Effector memory CD4-positive, alpha-beta T cell (primary cell): ENCODE measurements at places on chromosomes 3 and 15.
A peak's percentile ranks its signal among the peaks of the same experiment; 100 is the strongest.

GRCh38 chr3:173743111-173743510 is 345.6 kb downstream of the NLGN1 start:
- no peak overlapping the region for H3K27ac ChIP-seq
- no peak for DNase-seq
- H3K4me1 ChIP-seq = no peaks in the 10 kb centered on the region
- H3K27me3 ChIP-seq = no peaks in the 10 kb centered on the region
- H3K4me3 ChIP-seq = no peak overlapping the region

- no peaks in the 10 kb centered on the region for H3K4me1 ChIP-seq
- H3K27me3 ChIP-seq = no peaks in the 10 kb centered on the region
- no peak overlapping the region for H3K4me3 ChIP-seq
- no peaks in the 10 kb centered on the region for H3K36me3 ChIP-seq
- DNase-seq = no peak
- no peak overlapping the region for H3K27ac ChIP-seq
Observed at GRCh38 chr15:64232400-64232799, 69.6 kb upstream of the PPIB start.

GRCh38 chr3:61626484-61626883 is 65.1 kb downstream of the PTPRG start:
- no peaks in the 10 kb centered on the region for H3K36me3 ChIP-seq
- H3K4me3 ChIP-seq = no peak overlapping the region
- no peaks in the 10 kb centered on the region for H3K4me1 ChIP-seq
- no peak overlapping the region for H3K27ac ChIP-seq

DNA sequence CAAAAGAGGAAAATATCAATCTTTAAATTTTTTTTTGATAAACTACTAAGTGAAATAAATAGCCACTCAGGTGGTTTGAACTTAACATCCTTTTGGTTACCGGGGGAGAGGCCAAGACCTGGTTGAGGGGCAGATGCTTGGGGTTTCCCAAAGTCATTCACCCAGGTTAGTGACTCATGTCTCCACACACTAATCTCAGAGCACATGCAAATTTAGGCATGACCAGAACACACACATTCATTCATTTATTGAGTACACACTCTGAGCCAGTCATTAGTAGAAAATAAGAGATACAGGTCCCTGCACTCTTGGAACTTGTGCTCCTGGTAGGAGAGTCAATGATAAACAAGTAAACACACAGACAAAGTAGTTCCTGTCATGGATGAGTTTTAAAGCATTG is 7.3 kb downstream of the ILDR1 start:
- H3K4me3 ChIP-seq = no peak overlapping the region
- DNase-seq = no peak
- no peaks in the 10 kb centered on the region for H3K27me3 ChIP-seq
- no peak overlapping the region for H3K27ac ChIP-seq
- H3K4me1 ChIP-seq = no peaks in the 10 kb centered on the region

DNA sequence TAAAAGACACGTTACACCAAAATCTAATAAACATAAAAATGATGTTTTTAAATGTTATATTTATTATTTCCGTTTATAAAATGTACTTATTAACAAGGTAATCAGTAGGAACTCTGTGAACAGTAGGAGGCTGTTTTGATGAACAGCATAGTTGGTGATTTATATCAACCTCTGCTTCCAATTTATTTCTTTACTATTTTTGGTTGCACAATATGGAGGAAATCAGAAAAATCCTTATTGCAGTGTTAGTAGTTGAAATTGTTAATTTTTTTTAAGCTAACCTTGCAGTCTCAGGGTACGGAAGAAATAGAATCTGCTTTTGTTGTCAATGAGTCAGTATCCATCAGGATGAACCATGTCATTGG is 5.0 kb upstream of the SNX22 start:
- H3K27ac ChIP-seq = no peak overlapping the region
- H3K4me3 ChIP-seq = no peak overlapping the region
- peaks cover 12% of the 10 kb centered on the region for H3K36me3 ChIP-seq
- peaks cover 4% of the 10 kb centered on the region for H3K4me1 ChIP-seq
- peaks cover under 1% of the 10 kb centered on the region for H3K27me3 ChIP-seq
- no peak for DNase-seq

GRCh38 chr15:32786906-32787305 is 69.1 kb downstream of the GREM1 start:
- H3K27me3 ChIP-seq = no peaks in the 10 kb centered on the region
- H3K4me1 ChIP-seq = no peaks in the 10 kb centered on the region
- H3K27ac ChIP-seq = no peak overlapping the region
- peaks cover 3% of the 10 kb centered on the region for H3K36me3 ChIP-seq
- no peak for DNase-seq
- no peak overlapping the region for H3K4me3 ChIP-seq

GRCh38 chr3:125160606-125161371 is 51.8 kb downstream of the SLC12A8 start:
- no peak overlapping the region for H3K4me3 ChIP-seq
- DNase-seq = no peak
- no peaks in the 10 kb centered on the region for H3K36me3 ChIP-seq
- H3K4me1 ChIP-seq = no peaks in the 10 kb centered on the region

DNA sequence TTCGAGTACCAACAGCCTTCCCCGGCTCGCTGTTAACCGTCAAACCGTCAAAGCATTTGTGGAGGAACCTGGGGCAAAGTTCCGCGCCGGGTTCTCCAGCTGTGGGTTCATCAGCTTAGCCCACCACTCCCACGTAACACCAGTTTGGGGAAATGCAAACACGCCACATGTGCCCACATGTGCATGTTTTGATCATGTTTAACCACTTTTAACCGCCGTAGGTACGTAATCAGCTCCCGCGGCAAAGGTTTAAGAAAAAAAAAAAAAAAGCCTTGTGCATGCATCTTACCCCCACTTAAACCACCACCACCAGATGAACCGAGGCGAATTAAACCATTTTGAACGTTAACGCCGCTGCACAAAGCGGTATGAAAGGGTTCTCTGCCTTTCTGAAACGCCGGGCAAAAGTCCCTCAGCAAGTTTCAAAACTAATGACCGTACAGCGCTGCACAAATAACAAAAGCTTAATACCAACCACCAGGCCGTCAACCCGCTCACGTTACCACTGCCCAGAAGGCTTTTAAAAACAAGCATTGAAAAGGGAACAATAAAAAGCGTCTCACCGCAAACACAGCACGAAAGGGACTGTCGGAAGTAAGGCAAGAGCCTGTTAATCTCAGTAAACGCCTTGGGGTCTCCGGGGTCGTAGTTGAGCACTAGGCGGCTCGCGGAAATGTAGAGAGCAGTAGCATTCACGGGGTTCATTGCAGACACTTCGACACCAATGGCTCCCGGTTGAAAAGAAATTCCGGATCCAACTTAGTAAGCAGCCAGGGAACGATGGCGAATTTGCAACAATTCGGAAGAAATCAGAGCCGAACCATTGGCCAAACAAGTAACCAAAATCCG is 1.5 kb downstream of the MSL2 start:
- H3K4me3 ChIP-seq = peak overlapping the region; percentile 78
- no peaks in the 10 kb centered on the region for H3K27me3 ChIP-seq
- DNase-seq = peak; percentile 67

- H3K4me3 ChIP-seq = no peak overlapping the region
- no peaks in the 10 kb centered on the region for H3K4me1 ChIP-seq
- H3K36me3 ChIP-seq = no peaks in the 10 kb centered on the region
- DNase-seq = no peak
Observed at GRCh38 chr3:119140466-119140865, 5.5 kb upstream of the TEX55 start.

GRCh38 chr3:126415661-126416591 is 21.2 kb downstream of the CFAP100 start:
- no peak overlapping the region for H3K4me3 ChIP-seq
- no peaks in the 10 kb centered on the region for H3K27me3 ChIP-seq
- H3K4me1 ChIP-seq = no peaks in the 10 kb centered on the region
- H3K36me3 ChIP-seq = no peaks in the 10 kb centered on the region

DNA sequence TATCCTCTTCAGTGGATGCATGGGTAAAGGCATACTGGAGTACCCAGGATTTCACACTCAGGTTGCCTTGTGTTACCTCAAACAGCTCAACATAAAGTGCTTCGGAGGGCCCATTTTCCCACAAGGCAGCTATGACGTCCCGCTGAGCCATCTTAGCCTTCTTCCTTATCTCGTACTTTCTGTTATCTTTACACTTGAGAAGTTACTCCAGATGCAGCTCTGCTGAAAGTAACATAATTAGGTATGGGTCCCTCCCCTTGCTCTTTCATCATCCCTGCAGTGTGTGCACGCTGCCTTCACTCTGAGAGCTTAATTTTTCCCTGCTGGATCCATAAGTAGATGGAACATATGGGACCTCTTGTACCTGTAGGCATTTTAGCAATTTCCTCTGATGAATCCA is 410.3 kb downstream of the AGBL1 start:
- H3K36me3 ChIP-seq = no peaks in the 10 kb centered on the region
- no peak overlapping the region for H3K4me3 ChIP-seq
- H3K4me1 ChIP-seq = no peaks in the 10 kb centered on the region
- DNase-seq = no peak
- no peak overlapping the region for H3K27ac ChIP-seq
- H3K27me3 ChIP-seq = no peaks in the 10 kb centered on the region

DNA sequence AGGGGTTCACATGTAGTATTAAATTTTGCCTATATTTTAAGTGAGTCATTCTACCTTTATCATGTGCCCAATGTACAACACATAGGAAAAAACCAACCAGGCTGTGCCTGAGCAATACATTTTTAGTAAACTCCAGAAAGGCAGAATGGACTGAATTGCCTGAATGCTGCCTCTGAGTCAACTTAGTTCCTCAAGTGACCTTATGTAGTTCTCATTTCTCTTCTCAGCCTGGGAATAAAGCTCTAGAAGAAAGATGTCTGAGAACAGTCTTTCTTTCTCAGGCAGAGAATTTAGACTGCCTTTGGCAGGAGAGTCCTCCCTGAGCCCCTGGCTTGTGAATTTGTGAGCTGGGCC is 13.0 kb downstream of the ST3GAL6 start:
- H3K27ac ChIP-seq = no peak overlapping the region
- no peaks in the 10 kb centered on the region for H3K36me3 ChIP-seq
- H3K4me3 ChIP-seq = no peak overlapping the region
- no peaks in the 10 kb centered on the region for H3K27me3 ChIP-seq
- no peaks in the 10 kb centered on the region for H3K4me1 ChIP-seq

GRCh38 chr3:179037351-179037750 is 34.3 kb downstream of the ZMAT3 start:
- no peaks in the 10 kb centered on the region for H3K36me3 ChIP-seq
- peak overlapping the region; percentile 50 for H3K27ac ChIP-seq
- DNase-seq = peak; percentile 19
- H3K27me3 ChIP-seq = no peaks in the 10 kb centered on the region
- peak overlapping the region; percentile 13 for H3K4me3 ChIP-seq

- no peak overlapping the region for H3K27ac ChIP-seq
- H3K36me3 ChIP-seq = no peaks in the 10 kb centered on the region
- H3K4me1 ChIP-seq = no peaks in the 10 kb centered on the region
- H3K27me3 ChIP-seq = no peaks in the 10 kb centered on the region
Observed at GRCh38 chr3:148953094-148953493, 38.2 kb upstream of the GYG1 start.

DNA sequence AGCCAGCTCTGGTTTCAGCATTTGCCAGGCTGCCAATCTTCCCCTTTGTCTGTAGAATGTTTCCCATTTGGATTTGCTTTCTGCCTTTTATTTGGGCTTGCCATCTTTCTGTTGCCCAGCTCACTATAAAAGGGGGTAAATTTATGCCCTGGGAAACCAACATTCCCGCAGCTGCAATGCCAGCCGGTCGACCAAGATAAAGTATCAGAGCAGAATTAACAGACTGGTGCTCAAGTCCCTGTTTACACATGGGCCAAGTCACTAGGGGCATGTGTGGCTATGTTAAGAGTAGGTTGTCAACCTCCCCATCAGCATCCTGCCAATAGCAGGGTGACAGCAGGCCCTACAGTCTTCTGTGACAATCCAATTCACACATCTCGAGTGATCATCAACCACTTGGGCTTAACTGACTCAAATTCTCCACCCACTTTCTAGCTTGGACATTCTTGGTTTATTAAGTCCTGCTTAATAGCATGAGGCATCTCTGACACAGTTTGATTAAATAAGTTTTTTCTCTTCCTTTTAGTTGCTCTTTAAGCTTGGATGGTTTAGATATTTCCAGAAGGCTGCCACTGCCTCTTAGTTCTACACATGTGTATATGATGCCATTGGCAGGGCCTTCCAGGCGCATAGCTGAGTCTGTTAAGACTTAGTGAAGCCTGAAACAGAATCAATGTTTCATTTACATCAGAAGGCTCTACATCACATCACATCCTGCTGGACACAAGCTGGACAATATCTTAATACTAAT is 24.1 kb upstream of the VEPH1 start:
- no peak overlapping the region for H3K27ac ChIP-seq
- H3K4me3 ChIP-seq = no peak overlapping the region
- no peaks in the 10 kb centered on the region for H3K4me1 ChIP-seq
- no peaks in the 10 kb centered on the region for H3K36me3 ChIP-seq

GRCh38 chr3:197186887-197187588 is 111.4 kb downstream of the DLG1 start:
- no peaks in the 10 kb centered on the region for H3K36me3 ChIP-seq
- DNase-seq = peak; percentile 4
- H3K4me1 ChIP-seq = no peaks in the 10 kb centered on the region
- no peaks in the 10 kb centered on the region for H3K27me3 ChIP-seq

GRCh38 chr3:10549617-10550230 is 44.3 kb upstream of the ATP2B2 start:
- H3K4me1 ChIP-seq = peaks cover 20% of the 10 kb centered on the region
- H3K36me3 ChIP-seq = no peaks in the 10 kb centered on the region
- no peaks in the 10 kb centered on the region for H3K27me3 ChIP-seq
- H3K4me3 ChIP-seq = no peak overlapping the region
- DNase-seq = no peak
- no peak overlapping the region for H3K27ac ChIP-seq

GRCh38 chr3:180058238-180058637 is 21.5 kb upstream of the PEX5L start:
- no peaks in the 10 kb centered on the region for H3K4me1 ChIP-seq
- no peak overlapping the region for H3K4me3 ChIP-seq
- no peaks in the 10 kb centered on the region for H3K36me3 ChIP-seq
- no peak overlapping the region for H3K27ac ChIP-seq
- no peak for DNase-seq
- H3K27me3 ChIP-seq = no peaks in the 10 kb centered on the region

DNA sequence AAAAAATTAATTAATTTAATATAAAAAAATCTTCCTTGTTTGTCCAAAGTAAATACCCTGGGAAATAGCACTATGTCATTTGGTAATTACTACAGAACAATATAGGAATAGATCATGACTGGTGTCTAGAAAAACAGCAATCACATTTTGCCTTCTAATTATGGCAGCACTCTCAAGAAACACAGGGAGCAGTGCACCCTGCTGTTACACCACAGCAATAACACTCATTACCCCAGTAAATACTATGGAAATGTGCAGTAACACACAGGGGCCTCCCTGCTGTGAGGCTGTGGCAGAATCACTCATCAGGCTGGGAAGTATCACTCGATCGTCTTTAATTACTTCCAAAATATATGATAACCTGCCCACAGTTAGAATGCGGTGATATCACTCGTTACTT is 646.0 kb downstream of the TUSC7 start:
- H3K4me1 ChIP-seq = no peaks in the 10 kb centered on the region
- DNase-seq = no peak
- H3K27ac ChIP-seq = no peak overlapping the region
- no peaks in the 10 kb centered on the region for H3K36me3 ChIP-seq

- no peaks in the 10 kb centered on the region for H3K36me3 ChIP-seq
- no peak overlapping the region for H3K4me3 ChIP-seq
- H3K27ac ChIP-seq = no peak overlapping the region
Observed at GRCh38 chr3:40325465-40325864, 16.0 kb downstream of the EIF1B start.
